ENCODE measurements at places on chromosomes 7 and 10. TPM values are rescaled to one million over a fixed set of nuclear protein-coding genes. Genes with fewer than 3 reads are reported as not detected.

Gene SMKR1
- 1.2 TPM for total RNA-seq

Gene OLAH
- not detected for total RNA-seq

DNA sequence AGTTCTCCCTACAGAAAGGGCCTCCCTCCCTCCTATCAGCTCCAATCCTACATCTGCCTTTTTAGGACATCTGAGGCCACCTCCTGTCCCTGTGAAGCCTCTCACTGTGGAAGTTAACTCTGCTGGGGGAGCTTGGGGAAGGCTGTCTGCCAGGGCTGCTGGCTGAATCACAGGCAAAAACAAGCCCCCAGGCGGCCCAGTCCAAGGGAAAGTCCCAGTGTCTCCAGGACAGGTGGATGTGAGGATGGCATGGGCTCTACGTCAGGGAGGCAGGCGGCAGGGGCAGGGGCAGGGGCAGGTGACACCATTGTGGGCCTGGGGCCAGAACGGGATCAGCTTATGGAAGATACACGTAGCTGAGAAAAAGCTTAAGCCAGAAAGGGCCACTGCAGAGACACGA is 240.2 kb downstream of the MAD1L1 start:
- no peaks in the 10 kb centered on the region for H3K27me3 ChIP-seq
- H3K4me1 ChIP-seq, result no peaks in the 10 kb centered on the region
- no peak overlapping the region for H3K4me3 ChIP-seq
- H3K36me3 ChIP-seq, result no peaks in the 10 kb centered on the region
- no peak overlapping the region for H3K27ac ChIP-seq
- DNase-seq, result no peak

- no peaks in the 10 kb centered on the region for H3K36me3 ChIP-seq
- H3K4me1 ChIP-seq, result peaks cover 6% of the 10 kb centered on the region
- no peak for DNase-seq
- H3K27me3 ChIP-seq, result no peaks in the 10 kb centered on the region
Measured at GRCh38 chr10:31774299-31774900, 154.2 kb downstream of the ARHGAP12 start.

DNA sequence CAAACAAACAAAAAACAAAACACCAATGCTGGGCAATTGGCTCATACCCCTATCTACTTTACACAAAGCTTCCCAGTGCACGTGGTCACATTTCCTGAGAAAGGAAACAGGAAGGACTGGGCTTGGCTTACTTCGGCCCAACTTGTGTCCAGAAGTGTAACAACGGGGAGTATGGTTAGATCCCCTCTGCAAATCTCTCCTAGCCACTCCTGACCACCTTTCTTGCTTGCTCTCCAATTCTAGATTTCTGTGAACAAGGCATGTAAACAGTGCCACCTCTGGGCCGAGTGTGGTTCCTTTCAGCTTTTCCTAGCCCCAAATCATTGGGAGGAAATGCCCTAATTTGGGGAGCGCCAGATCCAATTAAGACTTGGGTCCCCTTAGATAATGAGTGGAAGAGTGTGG is 21.0 kb upstream of the FRAT2 start:
- no peak for DNase-seq
- no peaks in the 10 kb centered on the region for H3K27me3 ChIP-seq
- no peak overlapping the region for H3K27ac ChIP-seq
- no peak overlapping the region for H3K4me3 ChIP-seq
- H3K36me3 ChIP-seq, result peaks cover 21% of the 10 kb centered on the region

- peaks cover 28% of the 10 kb centered on the region for H3K36me3 ChIP-seq
- peak overlapping the region; percentile 91 for H3K4me3 ChIP-seq
- H3K27me3 ChIP-seq, result no peaks in the 10 kb centered on the region
Measured at GRCh38 chr10:104268405-104268712, 625 bp upstream of the GSTO2 start.

DNA sequence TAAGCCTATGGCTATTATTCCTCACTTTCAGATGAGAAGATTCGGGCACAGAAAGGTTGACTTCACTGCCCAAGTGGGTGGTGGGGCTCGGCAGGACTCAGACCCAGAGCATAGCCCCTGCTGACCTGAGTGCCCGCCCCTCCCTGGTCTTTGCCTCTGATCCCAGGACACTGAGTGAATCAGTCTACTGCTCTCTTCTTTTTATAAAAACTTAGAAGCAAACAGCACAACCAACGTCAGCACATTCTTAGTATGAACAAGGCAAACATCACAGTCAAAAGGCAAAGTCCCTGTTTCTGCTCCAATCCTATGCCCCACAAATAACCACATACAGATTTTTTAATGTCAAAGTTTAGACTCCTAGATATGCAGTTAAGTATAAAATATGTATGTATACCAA is 237.8 kb downstream of the ZMYND11 start:
- H3K4me1 ChIP-seq, result no peaks in the 10 kb centered on the region
- no peak overlapping the region for H3K4me3 ChIP-seq
- H3K36me3 ChIP-seq, result no peaks in the 10 kb centered on the region
- DNase-seq, result no peak
- no peak overlapping the region for H3K27ac ChIP-seq

Data from H1 (cell line).